Heart left ventricle (tissue), 16 donors: ENCODE measurements at places on chromosomes 11 and 22. TPM values are rescaled to one million over a fixed set of nuclear protein-coding genes. Genes with fewer than 3 reads are reported as not detected.
A peak's percentile ranks its signal among the peaks of the same experiment; 100 is the strongest.

DNA sequence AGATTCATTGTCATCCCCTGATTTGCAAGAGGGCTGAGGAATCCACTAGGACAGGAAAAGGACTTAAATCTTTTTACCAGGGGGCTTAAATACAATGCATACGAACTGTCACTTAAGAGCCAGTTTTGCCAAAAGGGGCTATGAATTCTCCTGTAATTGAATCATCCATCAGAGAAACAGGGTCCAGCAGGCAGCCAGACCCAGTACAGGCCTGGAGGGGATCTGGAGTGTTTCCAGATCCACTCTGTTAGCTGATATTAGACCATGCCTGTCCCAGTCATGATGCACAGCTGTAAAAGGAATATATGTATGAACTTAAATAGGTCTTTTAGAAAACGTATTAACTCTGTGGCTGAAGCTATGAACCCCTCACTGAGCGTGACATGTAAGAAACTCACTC lies 53.8 kb upstream of the PRSS23 start:
- no peak overlapping the region for H3K4me3 ChIP-seq
- no peak for DNase-seq
- H3K4me1 ChIP-seq = peaks cover 1% of the 10 kb centered on the region
- H3K27me3 ChIP-seq = no peaks in the 10 kb centered on the region

The PKNOX2 gene
- total RNA-seq = 9.4 TPM

DNA sequence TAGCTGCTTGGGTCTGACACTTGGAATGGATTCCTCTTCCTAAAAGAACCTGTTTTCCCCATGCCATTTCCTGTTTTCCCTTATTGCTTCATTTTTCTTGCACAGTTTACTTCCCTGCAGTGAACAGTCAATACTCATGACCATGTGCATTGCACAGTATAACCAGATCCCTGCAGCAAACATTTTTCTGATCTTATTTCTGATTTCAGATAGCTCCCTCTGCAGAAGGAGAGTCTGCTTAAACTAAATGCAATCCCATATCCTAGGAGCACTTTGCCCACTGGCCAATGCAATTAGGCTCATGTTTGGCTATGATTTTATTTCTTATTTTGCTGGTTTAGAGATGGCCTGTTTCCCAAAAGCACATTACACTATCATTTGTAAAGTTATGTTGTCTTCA lies 96.7 kb upstream of the CD44 start:
- no peaks in the 10 kb centered on the region for H3K27me3 ChIP-seq
- no peak for DNase-seq
- peaks cover 6% of the 10 kb centered on the region for H3K4me1 ChIP-seq
- H3K4me3 ChIP-seq = no peak overlapping the region
- no peak overlapping the region for H3K27ac ChIP-seq

- no peak overlapping the region for H3K27ac ChIP-seq
- H3K4me3 ChIP-seq = no peak overlapping the region
- no peaks in the 10 kb centered on the region for H3K4me1 ChIP-seq
- no peaks in the 10 kb centered on the region for H3K36me3 ChIP-seq
Observed at GRCh38 chr11:134659882-134660281, 247.8 kb upstream of the B3GAT1 start.

The NAV2 gene
- total RNA-seq = 30.0 TPM

DNA sequence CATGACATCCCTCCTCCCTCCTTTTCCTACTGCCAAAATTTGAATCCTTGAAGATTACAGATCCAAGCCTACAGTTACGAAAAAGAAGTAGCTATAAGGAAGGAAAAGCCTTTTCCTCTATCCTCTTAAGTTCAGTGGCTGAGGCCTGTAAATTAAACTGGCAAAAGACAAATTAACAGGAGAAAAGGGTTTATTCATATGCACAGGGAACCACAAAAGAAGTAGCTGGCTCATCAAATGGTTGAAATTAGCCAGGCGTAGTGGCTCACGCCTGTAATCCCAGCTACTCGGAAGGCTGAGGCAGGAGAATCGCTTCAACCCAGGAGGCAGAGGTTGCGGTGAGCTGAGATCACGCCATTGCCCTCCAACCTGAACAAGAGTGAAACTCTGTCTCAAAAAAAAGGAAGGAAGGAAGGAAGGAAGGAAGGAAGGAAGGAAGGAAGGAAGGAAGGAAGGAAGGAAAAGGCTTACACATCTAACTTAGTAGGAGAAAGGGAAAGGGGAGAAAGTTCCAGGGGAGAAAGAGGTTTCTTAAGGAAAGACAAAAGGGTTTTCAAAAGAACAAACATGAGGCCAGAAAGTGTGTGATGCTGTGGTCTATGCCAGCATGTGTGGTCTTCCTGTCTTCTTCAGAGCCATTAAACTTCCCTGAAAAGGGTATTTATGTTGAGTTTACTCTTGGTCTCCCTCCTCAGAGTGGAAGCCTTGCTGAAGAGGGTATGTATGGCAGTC lies 5.1 kb upstream of the SMPD1 start:
- no peak for DNase-seq
- H3K27ac ChIP-seq = no peak overlapping the region
- no peaks in the 10 kb centered on the region for H3K36me3 ChIP-seq
- no peak overlapping the region for H3K4me3 ChIP-seq
- no peaks in the 10 kb centered on the region for H3K27me3 ChIP-seq

GRCh38 chr11:19355601-19356000 lies 114.9 kb upstream of the E2F8 start:
- no peaks in the 10 kb centered on the region for H3K27me3 ChIP-seq
- H3K4me3 ChIP-seq = no peak overlapping the region
- no peaks in the 10 kb centered on the region for H3K4me1 ChIP-seq
- no peaks in the 10 kb centered on the region for H3K36me3 ChIP-seq
- DNase-seq = no peak

The C11orf86 gene
- not detected for total RNA-seq

The MMP27 gene
- not detected for total RNA-seq

The CLTCL1 gene
- 15.0 TPM for total RNA-seq

DNA sequence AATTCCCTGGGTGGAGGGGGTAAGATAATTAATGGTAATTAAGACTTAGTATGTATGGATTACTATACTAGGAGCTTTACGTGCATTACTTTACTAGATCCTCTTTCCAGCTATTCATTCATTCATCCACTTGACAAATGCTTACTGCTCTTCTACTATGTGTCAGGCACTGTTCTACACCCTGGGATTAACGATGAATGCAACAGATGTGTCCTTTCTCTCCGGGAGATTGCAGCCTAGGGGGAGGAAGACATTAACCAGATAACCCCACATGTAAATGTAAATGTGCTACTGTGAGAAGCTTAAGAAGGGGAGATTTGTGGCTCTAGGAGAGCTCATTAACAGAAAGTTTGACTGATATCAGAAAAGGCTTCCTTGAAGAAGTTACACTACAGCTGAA lies 1.7 kb downstream of the ANKK1 start:
- H3K4me1 ChIP-seq = peaks cover 3% of the 10 kb centered on the region
- DNase-seq = no peak
- H3K4me3 ChIP-seq = no peak overlapping the region
- no peak overlapping the region for H3K27ac ChIP-seq
- H3K36me3 ChIP-seq = no peaks in the 10 kb centered on the region

GRCh38 chr11:10303558-10304363 lies 1.1 kb upstream of the ADM start:
- H3K4me3 ChIP-seq = peak overlapping the region; percentile 88
- DNase-seq = no peak
- H3K36me3 ChIP-seq = no peaks in the 10 kb centered on the region
- H3K27me3 ChIP-seq = no peaks in the 10 kb centered on the region
- peak overlapping the region; percentile 88 for H3K27ac ChIP-seq

DNA sequence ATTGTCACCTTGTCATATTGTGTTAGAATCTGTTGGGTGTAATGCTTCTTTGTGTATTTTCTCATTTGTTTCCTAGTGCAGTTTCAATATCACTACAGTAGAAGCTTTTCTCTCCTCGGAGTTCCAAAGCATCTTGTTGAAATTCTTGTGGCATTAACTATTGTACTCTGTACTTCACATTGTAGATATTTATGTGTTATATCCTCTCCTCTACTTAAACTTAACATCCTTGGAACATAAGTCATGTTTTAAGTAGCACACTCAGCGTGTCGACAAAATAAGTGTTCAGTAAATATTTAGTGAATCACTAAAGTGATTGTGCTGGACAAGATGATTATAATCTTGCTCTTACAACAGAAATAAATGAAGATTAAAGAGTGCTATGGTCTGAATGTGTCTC lies 201.7 kb downstream of the ARHGAP42 start:
- H3K4me3 ChIP-seq = no peak overlapping the region
- H3K36me3 ChIP-seq = no peaks in the 10 kb centered on the region
- H3K4me1 ChIP-seq = no peaks in the 10 kb centered on the region
- DNase-seq = no peak
- no peak overlapping the region for H3K27ac ChIP-seq

The KREMEN1 gene
- 61.8 TPM for total RNA-seq

GRCh38 chr22:28715611-28716010 lies 26.0 kb downstream of the CHEK2 start:
- no peak for DNase-seq
- H3K36me3 ChIP-seq = no peaks in the 10 kb centered on the region
- H3K27me3 ChIP-seq = no peaks in the 10 kb centered on the region
- no peak overlapping the region for H3K27ac ChIP-seq
- peaks cover 12% of the 10 kb centered on the region for H3K4me1 ChIP-seq

DNA sequence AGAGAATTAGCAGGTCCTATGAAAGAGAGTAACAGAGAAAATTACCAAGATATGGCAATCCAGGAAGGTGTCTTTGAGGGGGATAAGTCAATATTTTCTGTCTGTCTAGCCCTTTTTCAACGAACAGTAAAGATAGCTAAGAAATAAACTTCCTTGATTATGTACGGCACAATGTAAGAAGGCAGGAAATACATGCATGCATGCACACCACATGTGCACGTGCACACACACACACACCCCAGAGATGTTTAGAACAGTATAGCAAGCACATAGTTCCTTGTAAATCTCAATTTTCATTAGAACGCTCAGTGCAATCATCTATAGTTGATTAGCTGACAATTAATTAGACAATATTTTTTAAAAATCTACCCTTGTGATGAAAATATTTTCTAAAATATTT lies 74.7 kb downstream of the MPPED2 start:
- H3K27ac ChIP-seq = no peak overlapping the region
- H3K4me3 ChIP-seq = no peak overlapping the region
- no peaks in the 10 kb centered on the region for H3K4me1 ChIP-seq

DNA sequence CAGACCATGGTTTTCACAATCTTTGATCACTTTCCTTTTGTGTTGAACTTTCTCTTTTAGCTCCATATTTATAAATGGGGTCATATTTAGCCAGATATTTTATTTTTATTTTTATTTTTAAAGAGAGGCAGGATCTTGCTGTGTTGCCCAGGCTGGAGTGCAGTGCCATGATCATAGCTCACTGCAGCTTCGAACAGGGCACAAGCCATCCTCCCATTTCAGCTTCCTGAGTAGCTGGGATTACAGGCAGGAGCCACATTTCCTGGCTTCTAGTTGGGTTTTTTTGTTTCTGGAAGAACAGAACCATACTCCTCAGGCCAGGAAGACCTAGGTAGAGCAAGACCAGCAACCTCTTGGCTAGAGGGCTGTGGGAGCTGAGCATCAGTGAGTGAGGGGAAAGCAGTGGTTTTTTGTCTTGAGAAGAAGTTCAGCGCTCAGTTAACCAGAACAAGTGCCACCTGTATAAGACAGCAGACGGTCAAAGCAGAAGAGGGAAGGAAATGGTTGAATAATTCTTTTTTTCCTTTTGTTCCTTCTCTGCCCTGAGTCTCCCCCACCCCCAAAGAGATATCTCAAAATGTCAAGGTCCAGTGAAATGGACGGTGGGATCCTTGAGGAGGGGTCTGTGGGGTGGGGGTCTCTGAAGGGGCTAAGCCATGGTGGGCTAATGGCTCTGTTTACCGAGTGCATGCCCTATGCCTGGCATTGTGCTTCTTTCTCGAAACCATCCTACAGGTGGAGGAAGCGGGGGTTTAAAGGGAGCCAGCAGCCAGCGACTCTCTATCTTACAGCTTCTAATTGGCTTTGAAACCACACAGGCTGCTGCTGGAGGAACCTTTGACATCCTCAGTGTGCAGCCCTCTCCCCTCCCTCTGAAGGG lies 63.0 kb downstream of the PTPRJ start:
- H3K4me1 ChIP-seq = no peaks in the 10 kb centered on the region
- no peaks in the 10 kb centered on the region for H3K36me3 ChIP-seq
- H3K27ac ChIP-seq = no peak overlapping the region
- no peak for DNase-seq
- H3K4me3 ChIP-seq = no peak overlapping the region

GRCh38 chr11:35618497-35619115 lies 346 bp downstream of the FJX1 start:
- H3K27ac ChIP-seq = peak overlapping the region; percentile 80
- no peaks in the 10 kb centered on the region for H3K36me3 ChIP-seq
- DNase-seq = peak; percentile 38
- H3K4me1 ChIP-seq = peaks cover 47% of the 10 kb centered on the region
- peak overlapping the region; percentile 67 for H3K4me3 ChIP-seq

DNA sequence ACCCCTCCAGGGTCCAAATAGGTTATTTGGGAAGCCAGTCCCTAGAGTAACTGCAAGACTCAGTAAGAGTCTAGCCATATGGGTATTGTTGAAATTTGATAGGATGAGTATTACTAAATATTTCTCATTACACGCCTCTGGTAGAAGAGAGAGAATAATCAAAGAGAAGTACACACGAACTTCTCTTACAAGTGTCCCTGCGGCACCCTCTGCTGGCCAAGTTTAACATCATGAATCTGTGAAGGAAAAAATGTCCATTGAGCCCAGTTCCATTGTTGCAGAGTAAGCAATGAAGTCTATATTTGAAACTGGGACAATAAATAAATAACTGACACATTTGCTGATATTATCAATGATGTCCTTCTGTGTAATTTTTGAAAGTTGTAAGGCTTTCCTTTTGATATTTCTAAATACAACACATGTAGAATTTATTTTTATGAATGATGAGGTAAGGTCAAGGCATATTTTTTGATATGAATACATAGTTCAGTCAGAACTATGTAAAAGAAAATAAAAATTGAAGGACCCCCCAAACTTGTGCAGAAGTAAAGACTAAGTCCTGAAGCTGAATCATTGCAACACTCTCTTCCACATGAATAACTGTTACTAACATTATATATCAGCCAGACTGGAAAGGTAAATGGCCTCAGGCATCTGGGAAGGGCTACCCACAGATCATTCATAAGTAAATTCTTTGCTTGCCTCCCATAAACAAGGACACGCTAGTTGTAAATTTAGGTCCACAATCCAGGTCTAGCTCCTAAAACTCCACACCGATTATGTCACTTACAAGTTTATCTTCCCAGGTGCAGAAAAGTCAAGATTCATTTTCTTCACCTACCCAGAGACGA lies 10.0 kb downstream of the OR51L1 start:
- no peaks in the 10 kb centered on the region for H3K4me1 ChIP-seq
- no peak overlapping the region for H3K4me3 ChIP-seq
- H3K27me3 ChIP-seq = no peaks in the 10 kb centered on the region
- no peaks in the 10 kb centered on the region for H3K36me3 ChIP-seq
- DNase-seq = peak; percentile 58
- H3K27ac ChIP-seq = no peak overlapping the region
